ENCODE measurements at places on chromosomes 6 and 20. TPM values are rescaled to one million over a fixed set of nuclear protein-coding genes. Genes with fewer than 3 reads are reported as not detected.

MKKS gene
- 16.8 TPM for total RNA-seq

DNA sequence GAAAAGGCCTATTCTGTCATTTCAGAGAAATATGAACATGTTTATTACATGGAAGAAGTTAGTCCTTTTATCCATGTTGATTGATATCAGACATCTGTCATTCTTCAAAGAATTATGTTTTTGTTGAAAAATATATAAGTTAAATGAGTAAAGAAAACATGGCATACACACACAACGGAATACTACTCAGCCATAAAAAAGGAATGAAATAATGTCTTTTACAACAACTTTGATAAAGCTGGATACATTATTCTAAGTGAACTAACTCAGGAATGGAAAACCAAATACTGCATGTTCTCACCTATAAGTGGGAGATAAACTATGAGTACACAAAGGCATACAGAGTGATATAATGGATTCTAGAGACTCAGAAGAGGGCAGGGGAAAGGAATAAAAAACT lies 9.3 kb downstream of the FKBP5 start:
- no peak for DNase-seq

- peak; percentile 51 for DNase-seq
Measured at GRCh38 chr20:14341801-14342200, 4.4 kb upstream of the FLRT3 start.

- no peak for DNase-seq
Measured at GRCh38 chr6:140027219-140027618, 652.8 kb upstream of the CITED2 start.

- DNase-seq: no peak
Measured at GRCh38 chr6:105152880-105153279, 26.9 kb downstream of the POPDC3 start.

DNA sequence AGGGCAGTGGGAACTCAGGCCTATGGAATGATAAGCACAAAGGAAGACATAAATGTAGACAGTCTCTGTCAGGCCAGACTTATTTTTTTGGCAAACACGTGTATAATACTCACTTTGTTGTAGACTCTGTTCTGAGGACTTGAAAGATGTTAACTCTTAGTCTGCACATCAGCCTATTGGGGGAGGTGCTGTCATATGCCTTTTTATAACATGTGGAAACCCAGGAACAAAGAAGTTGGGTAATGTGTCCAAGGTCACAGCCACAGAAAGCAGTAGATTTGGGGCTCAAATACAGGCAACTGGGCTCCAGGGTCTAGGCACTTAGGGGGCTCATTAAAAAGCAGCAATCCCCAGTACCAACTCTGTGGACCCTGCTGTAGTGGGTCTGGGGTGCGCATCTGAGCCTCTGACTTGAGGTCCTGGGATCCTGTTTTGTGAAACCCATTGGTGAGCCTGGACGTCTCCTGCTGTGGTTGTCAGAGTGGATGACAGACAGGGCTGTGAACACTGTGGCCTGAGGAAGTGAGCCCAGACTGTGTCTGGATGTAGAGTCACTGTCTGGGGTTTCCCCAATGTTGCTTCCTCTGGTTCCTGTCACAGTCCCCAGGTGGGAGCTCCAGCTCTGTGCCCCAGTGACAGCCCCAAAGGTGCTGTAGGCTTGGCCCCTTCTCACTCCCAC lies 50.0 kb downstream of the CDH26 start:
- no peak for DNase-seq

GRCh38 chr6:114281496-114281895 lies 61.3 kb downstream of the HS3ST5 start:
- no peak for DNase-seq

C6orf15 gene
- total RNA-seq: not detected

DNA sequence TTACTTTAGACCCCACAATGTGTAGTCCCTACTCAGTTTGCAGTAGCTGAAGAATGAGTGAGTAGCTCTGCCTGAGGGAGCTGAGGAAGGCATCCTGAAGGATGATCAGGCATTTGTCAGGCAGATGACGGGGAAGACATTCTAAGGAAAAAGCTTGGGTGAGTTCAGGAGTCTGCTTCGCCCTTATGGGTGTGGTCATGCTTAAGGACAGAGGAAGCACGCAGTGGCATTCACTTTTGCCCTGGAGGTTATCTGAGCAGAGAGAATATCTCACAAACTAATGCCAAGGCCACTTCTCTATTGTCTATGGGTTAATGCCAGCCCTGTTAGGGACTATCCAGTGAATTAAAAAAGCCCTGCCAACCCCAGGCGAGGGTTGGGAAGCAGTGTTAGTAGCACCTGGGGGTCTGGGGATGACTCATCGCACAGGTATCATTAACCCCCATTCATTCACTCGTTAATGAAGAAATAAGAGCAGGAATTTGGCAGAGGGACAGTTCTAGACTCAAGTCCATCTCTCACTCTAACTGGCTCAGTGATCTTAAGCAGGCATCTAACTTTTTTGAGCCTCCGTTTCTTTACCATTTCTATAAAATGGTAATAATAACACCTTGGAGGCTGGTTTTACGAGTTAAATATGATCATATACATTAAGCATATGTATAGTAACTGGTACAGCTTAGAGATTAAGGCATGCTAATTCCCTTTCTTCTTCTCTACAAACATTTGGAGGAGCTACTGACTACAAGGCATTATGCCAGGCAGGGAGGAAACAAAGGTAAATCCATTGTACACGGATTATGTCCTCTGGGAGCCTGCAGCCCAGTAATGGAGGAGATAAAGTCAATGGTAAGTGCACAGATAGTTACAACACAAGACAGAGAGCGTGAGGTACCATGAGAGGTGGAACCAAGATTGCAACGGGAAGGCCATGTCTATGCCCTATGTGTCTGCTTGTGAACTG lies 93.2 kb upstream of the AKIRIN2 start:
- no peak for DNase-seq

- DNase-seq: no peak
Measured at GRCh38 chr6:119035459-119035858, 43.0 kb downstream of the FAM184A start.

- peak; percentile 30 for DNase-seq
Measured at GRCh38 chr20:46955601-46956556, 61.2 kb downstream of the EYA2 start.

GRCh38 chr6:44655412-44656342 lies 268.2 kb downstream of the CDC5L start:
- DNase-seq: peak; percentile 67

MEI4 gene
- not detected for total RNA-seq

GRCh38 chr6:160679402-160679769 lies 15.3 kb upstream of the LPA start:
- no peak for DNase-seq

IPCEF1 gene
- total RNA-seq: 1.3 TPM

- DNase-seq: no peak
Measured at GRCh38 chr6:137084090-137084489, 39.3 kb upstream of the IL20RA start.

DNA sequence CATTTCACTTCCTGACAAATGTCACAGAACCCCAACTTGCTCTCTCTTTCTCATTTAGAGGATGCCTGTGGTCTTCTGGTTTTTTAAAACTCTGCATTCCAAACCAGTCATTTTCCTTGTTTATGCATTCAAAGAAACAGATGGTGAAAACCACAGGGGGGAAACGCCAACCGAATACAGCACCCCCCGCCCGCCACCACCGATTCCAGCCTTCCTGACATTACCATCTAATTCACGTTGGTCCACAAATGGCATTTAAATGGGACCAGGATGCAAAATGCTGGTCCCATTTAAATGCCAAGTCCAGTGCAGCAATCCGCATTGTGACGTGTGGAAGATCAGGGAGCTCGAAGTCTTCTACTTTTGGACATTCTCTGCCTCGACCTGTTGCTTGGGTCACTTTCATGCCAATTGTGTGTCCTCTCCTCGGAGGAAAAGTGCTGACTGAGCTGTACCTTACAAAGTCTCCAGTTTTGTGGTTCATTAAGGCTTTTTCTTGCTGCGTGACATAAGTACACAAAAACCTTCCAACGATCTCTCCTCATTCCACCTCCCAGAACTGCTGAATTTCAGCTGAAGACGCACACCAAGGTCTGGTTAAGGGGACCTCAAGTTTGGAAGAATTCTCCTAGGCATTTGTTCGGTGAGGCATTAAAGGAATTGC lies 35.8 kb downstream of the NEDD9 start:
- DNase-seq: no peak

CLPSL2 gene
- not detected for total RNA-seq

- DNase-seq: peak; percentile 83
Measured at GRCh38 chr6:136069119-136069518, 181.0 kb downstream of the MTFR2 start.

DNA sequence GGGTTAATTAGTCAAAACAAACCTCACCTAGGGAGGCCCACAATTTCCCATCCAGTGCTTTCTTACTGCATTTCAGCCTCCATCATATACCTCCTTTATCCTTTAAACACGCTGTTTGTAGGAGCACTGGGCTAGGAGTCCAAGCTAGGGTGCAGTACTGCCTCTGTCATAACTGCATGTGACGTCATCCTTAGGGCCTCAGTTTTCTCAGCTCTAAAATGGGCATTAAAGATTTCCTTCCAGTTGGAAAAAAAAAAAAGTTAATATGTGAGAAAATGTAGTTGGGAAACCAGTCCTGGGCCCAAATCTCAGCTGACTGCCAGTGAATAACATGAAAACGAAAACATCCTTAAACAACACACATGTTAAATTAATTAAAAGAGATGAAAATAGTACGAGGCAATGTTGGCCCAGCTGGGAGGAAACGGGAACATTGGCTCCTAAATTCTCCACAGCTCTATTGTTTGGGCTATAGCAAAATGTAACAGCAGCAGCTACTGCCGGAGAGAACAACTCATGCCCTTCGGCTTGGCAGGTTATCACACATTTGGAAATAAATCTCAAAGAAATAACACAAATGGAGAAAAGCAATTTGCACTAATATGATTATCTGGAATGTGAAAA lies 79.9 kb upstream of the CCDC167 start:
- no peak for DNase-seq

DNA sequence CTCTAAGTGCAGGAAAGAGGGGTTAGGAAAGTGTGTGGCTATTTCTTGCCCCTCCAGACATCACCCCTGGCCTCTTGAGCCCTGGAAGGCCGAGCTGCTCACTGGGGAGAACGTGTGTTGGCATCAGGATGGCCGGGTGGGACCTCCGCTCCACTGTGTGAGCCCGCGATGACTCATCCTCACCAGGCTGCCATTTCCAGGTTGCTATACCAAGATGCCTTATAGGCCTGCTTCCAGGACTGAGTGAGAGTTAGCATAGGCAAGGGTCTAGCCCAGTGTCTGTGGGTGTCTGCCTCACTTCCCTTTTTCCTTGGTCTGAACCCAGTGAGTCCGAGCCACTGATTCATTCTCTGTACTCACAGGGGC lies 105.0 kb downstream of the MRPL14 start:
- peak; percentile 68 for DNase-seq

SNAP25 gene
- total RNA-seq: 0.65 TPM

PHACTR1 gene
- 0.49 TPM for total RNA-seq

GRCh38 chr6:111724505-111724904 lies 118.8 kb upstream of the TRAF3IP2 start:
- no peak for DNase-seq

TCP11 gene
- total RNA-seq: not detected

DNA sequence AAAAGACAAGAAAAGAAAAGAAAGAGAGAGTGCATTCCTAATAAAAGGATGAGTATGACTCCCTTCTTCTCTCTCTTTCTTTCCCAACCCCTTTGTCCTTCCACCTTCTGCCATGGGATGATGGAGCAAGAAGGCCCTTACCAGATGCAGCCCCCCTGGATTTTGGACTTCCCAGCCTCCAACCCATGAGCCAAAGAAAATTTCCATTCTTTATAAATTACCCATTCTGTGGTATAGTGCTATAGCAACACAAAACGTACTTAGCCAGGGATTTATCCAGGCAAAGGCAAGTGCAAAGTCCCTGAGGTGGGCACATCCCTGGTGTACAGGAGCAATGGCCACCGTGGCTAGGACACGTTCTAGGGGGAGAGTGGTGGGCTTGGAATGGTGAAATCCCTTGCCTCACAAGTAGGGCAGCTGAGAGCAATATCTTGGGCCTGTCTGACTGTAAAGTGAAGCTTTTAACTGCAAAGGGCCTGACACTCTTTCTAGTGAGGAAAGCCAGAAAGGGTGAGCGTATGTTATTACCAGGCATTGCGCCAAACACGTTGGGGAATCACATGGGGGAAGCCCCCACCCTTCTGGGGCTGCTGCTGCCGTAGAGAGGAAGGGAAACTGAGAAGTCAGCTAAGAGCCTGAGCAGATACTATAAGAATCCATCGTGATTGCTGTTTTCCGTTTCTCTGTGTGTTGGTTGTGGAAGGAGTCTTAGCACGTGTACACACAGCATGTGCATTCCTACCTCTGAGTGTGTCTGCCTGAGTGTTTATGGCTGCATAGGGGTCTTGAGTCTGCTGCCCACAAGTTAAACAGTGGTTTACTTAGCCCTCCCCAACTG lies 50.7 kb upstream of the SIRPA start:
- peak; percentile 89 for DNase-seq

PTCRA gene
- total RNA-seq: not detected

GRCh38 chr6:34692280-34692679 lies 4.3 kb downstream of the ILRUN start:
- DNase-seq: no peak

DNA sequence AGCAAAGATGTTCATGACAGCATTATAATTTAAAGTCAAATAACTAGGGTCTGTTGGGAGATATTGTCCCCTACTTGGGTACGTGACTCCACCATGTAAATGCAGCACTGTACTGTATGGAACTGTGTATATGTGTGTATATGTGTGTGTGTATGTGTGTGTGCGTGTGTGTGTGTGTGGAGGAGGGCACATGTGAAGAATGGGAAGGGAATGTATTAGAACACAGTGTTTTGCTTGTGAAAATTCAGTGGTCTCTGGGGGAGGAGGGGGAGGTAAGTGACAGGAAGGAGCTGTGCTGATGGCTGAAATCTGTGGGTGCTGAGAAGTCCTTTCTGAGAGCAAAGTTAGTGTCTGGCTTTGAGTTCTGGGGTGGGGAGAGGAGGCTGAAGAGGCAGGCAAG lies 23.9 kb upstream of the VEGFA start:
- DNase-seq: no peak

DNA sequence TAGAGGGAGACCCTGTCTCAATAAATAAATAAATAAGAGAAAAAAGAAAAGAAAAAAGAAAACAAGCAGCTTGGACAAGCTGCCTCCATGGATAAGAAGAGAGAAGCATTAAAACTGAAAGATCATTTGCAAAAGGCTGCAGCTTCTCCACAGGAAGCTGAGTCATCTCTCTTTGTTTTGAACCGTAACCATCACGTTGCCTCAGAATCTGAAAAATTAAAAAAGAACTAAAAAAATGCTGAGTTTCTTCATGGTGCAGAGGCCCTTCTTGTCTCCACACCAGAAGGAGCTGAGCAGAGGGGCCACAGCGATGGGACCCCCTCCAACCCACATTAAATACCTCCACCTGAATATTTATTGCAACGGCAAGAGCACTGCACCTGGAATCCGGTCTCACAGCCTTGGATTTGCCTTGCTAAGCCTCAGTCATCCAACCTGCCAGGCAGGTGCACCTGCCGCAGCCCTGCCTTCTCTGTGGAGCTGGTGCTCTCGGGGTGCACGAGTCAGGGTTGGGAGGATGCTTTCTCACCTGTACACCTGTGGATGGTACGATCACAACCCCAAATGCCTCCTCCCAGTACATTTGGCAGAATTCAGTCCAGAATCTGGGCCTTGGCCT lies 28.1 kb downstream of the TOX2 start:
- peak; percentile 79 for DNase-seq

LST1 gene
- total RNA-seq: not detected

- no peak for DNase-seq
Measured at GRCh38 chr6:11330413-11330760, 97.9 kb upstream of the NEDD9 start.

DDX43 gene
- 0.99 TPM for total RNA-seq
